Type B pancreatic cell (in vitro differentiated cells): ENCODE measurements at places on chromosomes 5 and 9.

DNA sequence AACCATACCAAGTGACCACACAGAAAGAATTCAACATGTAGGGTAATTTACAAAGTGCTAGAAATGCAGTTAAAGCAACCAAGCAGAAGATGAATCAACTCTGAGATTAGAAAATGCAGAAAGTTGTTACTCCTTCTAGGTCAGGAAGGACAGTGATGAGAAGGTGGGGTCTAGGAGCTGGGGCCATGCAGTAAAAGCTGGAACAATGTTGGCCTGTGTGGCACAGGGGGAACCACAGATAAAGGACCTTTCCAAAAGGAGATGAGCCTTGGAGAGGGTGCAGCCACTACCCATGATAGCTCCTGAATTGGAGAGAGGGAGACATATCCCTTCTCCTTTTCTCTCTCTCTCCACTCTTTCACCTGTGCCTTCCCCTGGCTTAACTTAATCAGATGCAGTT is 2.4 kb upstream of the SCGB3A2 start:
- DNase-seq: no peak

DNA sequence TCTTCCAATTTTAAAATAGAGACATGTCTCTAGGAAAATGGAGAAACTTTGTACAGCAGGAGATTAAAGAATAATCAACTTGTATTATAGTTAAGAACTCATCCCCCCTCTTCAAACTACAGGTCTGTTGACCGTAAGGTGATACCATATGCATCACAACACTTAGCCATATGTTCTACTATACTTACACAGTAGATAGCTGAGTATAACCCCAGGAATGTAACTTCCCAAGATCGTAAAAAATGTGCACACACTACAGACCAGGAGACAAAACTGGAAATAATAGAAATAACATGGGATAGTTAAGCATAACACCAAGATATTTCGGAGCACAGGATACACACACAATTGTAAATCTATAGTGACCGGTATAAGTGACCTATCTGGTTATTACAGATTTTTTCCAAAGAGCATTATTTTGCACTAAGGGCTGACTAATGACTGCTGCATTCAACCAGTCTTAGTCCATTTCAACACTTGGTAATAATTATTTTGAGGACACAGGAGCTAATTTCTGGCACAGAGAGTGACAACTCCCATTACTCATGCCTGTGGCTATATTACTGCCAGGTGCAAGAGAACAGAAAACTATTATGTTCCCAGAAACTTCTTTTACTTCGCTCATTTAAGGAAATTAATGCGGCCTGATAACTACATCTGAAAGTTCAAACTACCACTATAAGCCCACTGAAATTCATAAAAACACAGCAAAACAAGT is 15.4 kb upstream of the ZNF622 start:
- DNase-seq: no peak

DNA sequence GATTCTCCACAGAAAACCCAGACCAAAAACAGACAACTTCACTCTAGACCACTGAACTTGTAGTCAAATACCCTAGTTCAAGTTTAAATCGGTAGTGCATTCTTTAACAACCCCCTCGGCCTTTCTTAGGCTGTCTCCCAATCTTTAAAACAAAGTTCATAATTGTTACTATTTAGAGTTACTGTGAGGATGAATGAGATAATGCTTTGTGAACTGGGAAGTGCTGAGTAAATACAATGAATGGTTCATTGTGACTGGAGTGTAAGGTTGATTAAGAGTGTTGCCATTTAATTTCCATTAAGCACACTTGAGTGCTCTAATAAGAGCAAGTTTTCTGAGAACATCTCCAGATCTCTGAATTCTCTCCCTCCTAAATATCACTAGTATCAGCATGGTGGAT is 228.8 kb upstream of the PIK3R1 start:
- no peak for DNase-seq

DNA sequence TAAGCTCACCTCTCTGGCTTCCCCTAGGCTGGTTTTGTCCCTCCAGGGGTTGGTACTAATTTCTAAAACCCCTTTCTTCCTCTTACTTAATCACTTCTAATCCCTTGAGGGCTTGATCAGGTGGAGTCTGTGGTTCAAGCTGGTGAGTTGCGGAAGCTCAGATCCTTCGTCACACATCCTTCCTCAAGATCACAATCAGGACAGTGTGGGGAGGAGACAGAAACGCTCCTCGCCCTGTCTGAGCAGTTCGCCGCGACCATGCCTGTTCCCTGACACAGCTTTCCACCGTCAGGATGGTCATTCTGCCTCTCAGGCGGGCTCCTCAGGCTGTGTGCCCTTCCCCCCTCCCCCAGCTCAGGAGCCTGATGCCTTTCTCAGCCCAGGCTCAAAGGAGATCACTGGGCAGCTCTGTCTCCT is 24.3 kb downstream of the CPLX2 start:
- DNase-seq: no peak

DNA sequence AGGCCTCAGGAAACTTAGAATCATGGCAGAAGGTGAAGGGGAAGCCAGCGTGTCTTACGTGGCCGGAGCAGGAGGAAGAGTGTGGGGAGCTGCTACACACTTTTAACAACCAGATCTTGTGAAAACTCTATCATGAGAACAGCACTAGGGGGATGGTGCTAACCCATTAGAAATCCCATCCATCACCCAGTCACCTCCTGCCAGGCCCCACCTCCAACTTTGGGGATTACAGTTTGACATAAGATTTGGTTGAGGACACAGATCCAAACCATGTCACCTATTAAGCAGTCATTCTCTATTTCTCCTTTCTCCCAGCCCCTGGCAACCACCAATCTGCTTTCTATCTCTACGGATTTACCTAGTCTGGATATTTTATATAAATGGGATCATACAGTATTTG is 26.9 kb downstream of the PBX3 start:
- DNase-seq: no peak

- no peak for DNase-seq
Observed at GRCh38 chr5:98275980-98276379, 497.5 kb upstream of the RGMB start.

DNA sequence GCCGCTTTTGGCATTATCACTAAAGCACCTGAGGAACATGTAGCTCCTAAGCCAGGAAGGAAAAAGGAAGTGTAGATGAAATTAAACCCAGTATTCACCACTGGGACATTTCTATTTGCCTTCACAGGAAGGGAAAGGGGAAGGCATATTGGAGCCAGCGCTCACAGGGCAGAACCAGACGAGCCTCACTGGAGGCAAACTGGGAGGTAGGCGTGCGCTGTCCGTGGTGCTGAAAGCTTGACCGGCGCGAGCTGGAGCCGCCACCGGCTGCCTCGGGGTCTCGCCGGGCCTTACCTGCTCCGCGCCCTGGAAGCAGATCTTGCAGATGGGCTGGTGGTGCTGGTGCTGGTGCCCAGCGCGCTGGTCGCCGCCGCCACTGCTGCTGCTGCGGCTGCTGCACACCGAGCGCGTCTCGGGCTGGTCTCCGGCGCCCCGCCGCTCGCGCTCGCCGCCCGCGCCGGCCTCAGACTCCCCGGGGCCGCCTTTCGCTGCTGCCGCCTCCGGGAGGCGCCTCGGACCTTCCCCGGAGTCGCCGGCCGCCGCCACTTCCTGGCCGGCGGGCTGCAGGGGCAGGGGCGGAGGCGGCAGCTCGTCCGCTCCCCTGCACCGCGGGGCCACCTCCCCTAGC is 732 bp downstream of the MARCHF11 start:
- DNase-seq: peak; percentile 92

DNA sequence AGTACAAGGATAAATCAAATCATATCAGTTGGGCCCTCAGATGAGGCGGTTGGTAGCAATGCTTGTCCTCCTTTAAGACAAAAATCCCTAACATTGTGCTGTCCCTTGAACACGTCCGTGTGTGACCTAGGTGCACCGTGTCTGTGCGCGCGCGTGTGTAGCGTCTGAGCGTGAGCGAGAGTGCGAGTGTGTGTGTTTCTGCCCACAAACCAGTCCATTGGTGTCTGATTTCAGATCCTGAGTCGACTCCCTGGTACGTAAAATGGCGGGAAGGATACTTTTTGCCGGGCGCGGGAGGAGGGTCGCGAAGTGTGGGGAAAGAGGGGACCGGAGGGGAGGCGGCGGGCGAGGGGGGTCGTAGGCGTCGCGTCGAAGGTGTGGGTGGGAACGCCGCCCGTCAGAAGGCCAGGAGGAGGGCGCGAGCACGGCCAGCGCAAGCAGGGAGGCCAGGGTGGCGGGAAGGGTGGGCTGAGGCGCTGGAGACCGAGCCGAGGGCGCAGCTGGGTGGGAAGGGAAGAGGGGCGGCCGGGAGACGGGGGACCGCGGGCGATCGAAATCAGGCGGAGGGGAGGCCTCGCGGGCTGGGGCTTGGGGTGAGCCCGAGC is 8.9 kb downstream of the OTP start:
- DNase-seq: no peak

- DNase-seq: no peak
Observed at GRCh38 chr5:112968411-112969106, 8.0 kb upstream of the DCP2 start.

DNA sequence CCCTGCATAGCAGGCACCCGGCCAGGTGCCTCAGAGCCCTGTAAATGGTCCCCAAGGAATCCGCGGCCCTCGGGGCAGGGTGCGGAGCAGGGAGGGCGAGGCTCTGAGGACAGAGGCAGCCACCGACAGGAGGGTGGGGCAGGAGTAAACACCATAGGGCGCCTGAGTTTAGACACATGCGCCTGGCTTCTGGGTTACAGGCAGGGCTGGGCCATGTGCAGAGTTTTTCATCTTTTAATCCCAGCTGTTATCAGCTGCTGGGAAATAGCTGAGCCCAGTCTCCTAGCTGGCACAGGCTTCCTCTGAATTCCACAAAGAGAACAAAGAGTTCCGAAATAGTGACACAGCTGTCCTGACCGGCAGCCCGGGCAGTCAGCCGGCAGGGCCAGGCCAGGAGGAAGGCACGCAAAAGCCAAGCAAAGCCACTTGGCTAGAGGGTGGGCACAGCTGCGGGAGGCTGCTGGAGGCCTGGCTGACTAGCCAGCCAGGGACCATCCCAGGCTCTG is 98.9 kb upstream of the PHYKPL start:
- DNase-seq: no peak

DNA sequence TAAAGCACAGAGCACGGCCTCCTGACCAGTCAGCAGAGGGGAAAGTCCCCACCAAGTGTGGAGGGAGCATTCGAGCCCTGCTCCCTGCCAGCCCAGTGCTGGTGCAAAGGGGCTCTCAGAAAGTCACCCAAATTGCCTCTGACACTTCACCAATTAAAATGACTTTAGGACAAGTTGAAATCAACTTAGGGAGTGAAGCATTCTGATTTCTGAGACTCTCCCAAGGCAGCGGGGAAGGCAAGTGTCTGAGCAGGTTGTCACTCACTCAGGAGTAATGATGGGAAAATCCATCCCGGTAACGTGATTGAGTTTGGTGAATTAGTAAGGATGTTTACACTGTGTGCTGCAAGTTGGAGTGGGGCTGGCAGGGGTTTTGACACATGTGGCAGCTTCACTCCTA is 73.7 kb downstream of the PCDH1 start:
- no peak for DNase-seq

DNA sequence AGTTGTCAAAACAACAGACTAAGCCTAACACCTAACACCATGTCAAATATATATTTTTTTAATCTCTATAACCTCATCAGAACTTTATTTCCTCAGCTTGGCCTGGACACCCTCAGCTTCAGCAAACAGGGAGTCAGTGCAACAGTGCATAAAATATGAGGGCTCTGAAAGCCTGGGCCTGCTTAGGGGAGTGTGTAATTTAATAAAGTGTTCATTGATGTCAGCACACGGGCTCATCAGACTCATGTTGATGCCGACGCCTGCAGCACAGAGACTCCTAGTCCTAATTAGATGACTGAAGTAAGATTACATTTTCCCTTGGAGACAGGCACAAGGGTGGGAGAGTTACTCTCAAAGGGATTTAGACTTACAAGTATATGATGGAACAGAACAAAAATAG is 37.8 kb downstream of the CDH10 start:
- DNase-seq: no peak

DNA sequence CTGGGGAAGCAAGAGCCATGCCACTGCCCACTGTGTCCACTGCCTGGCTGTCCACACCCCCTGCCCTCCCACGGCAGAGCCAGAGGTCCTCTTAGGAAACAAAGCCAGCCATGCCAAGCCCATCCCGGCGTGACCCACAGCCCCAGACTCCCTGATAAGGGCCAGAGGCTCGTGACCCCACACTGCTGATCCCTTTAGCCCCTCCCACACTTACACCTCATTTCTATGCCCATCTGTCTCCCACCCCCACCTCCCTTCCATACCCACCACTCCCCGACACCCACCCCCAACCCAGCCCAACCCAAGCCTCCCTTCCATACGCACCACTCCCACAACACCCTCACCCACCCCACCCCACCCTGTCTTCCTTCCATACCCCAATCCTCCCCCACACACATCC is 17.3 kb downstream of the PTGES start:
- no peak for DNase-seq

- no peak for DNase-seq
Observed at GRCh38 chr5:175874462-175875139, 3.2 kb downstream of the CPLX2 start.

DNA sequence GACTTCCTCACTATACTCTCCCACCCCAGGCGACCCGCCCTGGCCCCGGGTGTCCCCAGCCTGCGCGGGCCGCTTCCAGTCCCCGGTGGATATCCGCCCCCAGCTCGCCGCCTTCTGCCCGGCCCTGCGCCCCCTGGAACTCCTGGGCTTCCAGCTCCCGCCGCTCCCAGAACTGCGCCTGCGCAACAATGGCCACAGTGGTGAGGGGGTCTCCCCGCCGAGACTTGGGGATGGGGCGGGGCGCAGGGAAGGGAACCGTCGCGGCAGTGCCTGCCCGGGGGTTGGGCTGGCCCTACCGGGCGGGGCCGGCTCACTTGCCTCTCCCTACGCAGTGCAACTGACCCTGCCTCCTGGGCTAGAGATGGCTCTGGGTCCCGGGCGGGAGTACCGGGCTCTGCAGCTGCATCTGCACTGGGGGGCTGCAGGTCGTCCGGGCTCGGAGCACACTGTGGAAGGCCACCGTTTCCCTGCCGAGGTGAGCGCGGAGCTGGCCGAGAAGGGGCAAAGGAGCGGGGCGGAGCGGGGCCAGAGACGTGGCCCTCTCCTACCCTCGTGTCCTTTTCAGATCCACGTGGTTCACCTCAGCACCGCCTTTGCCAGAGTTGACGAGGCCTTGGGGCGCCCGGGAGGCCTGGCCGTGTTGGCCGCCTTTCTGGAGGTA is 2.1 kb downstream of the CA9 start:
- DNase-seq: peak; percentile 87

DNA sequence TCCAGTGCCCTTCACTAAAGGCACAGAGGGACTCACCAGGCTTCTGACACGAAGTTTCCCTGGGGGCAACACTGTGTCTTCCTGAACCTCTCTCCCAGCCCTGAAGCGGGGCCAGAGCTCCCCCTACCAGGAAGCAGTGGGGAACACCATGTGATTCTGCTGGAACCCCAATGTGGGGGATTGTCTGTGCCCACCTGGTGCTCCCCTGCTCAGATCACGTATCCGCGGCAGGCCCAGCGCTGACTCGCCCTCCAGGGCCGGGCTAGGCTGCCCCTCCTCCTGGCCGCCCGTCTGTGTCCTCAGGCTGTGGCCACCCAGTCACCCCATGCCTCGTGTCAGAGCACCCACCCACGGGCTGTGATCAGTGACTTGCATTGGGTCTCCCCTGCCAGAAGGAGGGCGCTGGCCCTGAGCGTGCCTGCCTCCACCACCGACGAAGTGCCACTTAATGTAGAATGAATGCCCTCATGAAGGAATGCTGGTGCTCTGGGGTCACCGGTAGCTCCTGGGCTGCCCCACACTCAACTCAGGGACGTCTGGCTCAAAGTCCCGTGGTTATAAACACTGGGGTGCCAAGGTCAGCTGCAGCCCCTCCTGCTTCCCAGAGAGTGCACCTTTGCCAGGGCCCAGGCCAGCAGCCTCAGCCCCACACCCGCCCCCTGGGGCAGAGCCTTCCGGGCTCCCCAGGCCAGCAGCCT is 22.1 kb downstream of the SARDH start:
- no peak for DNase-seq
